Choroid plexus epithelial cell (primary cell): ENCODE measurements at places on chromosomes 2 and 18.

DNA sequence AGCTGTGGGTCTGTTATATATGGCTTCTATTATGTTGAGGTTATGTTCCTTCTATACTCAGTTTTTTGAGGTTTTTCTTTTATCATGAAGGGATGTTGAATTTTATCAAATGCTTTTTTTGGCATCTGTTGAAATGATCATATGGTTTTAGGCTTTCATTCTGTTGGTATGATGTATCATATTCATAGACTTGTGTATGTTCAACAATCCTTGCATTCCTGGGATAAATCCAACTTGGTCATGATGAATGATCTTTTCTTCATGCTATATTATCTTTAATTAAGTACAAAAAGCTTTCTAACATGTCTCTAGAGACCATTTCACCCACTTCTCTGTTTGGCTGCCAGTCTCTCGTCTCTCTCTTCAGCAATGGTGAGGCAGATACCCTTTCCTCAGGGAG lies 54.2 kb downstream of the MDH1 start:
- peak; percentile 26 for DNase-seq

- DNase-seq, result no peak
These were observed 54.1 kb upstream of the ERBB4 start for GRCh38 chr2:212592695-212593094.

DNA sequence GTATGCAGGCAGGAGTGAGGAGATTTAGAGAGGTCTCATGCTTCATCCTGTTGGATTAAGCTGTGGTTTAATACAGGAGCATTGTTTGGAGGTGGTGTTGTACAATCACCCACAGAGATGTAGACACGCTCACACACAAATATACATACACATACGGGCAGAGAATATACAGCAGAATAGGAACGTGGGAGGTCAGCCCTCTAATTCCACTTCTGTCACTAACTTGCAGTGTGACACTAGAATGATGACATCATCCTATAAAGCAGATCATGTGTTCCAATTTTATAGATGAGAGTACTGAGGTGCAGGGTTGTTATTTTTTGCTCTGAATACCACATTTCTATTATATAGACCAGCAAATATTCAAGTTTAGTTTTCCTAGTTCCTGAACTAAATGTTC lies 54.4 kb downstream of the TRIB2 start:
- no peak for DNase-seq

GRCh38 chr18:52216109-52216508 lies 123.9 kb upstream of the DCC start:
- DNase-seq, result no peak

DNA sequence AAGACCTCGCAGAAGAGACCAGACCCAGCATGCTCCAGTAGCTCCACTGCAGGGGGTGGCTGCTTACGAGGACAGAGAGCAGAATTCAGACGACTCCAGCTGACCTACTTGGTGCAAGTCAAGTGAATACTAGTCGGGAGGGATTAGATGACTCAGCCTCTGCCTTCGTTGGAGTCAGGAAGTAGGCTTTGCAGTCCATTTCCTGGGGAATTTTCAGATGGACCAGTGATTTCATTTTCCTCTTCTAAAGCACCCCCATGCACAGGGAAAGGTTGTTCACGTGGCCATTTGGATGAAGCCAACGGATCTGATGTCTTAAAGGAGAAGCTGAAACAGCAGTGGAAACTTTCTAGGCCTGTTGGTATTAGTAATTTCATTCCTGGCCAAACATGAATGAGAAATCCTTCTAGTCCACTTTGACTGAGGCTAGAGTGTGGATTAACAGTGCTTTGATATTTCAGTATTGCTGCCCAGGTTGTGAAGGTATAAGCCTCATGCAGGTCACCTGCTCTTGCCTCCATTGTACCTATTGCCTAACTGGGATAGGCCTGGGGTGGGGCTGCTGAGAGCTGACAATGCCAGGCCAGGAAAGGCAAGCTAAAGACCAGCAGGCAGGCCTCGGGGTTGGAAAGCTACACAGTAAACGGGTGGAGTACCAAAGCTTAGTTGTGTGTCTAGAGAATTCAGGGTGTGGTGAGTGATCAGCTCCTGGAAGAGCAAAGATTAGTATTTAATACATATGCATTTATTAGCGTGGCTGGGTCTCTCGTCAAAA lies 117.6 kb upstream of the FOSL2 start:
- DNase-seq, result peak; percentile 98

GRCh38 chr2:12442476-12442847 lies 274.3 kb upstream of the TRIB2 start:
- DNase-seq, result no peak

DNA sequence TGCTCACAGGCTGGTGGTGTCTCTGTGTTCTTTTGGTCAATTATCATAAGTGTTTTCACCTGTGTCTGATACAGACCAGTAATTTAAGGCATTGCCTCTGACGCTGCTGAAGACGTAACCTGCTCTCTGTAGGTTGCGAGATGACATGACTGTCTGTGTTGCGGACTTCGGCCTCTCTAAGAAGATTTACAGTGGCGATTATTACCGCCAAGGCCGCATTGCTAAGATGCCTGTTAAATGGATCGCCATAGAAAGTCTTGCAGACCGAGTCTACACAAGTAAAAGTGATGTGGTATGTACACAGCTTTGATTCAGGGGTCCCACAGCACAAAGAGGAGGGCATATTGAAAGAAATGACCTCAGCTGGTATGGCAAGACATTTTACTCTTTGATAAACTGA lies 33.8 kb upstream of the TMEM87B start:
- DNase-seq, result no peak

DNA sequence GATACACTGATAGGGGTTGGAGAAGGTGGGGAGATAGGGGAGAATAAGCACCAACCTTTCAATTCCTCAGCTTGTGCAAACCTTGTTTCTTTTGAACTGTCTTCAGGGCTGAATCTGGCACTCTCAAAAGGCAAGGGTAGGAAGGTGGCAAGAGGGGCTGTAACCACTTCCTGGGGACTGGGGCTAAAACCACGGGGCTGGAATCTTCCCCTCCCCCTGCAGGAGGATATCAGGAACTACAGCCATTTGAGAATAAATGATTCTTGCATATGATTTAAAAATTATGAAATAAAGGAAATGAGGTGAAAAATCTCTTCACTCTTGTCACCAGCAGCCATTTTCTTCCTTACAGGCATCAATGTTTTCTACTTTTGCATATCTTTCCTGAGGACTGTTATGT lies 50.8 kb downstream of the ATOH8 start:
- no peak for DNase-seq

- no peak for DNase-seq
These were observed 104.6 kb downstream of the PTPN4 start for GRCh38 chr2:119864318-119864717.

GRCh38 chr2:159410276-159410675 lies 123.8 kb upstream of the WDSUB1 start:
- no peak for DNase-seq

GRCh38 chr2:217934321-217935131 lies 68.3 kb downstream of the TNS1 start:
- peak; percentile 75 for DNase-seq

- no peak for DNase-seq
These were observed 178.8 kb upstream of the RAB6C start for GRCh38 chr2:129800686-129801085.

- peak; percentile 7 for DNase-seq
These were observed 774 bp downstream of the IER3IP1 start for GRCh38 chr18:47175283-47175897.

DNA sequence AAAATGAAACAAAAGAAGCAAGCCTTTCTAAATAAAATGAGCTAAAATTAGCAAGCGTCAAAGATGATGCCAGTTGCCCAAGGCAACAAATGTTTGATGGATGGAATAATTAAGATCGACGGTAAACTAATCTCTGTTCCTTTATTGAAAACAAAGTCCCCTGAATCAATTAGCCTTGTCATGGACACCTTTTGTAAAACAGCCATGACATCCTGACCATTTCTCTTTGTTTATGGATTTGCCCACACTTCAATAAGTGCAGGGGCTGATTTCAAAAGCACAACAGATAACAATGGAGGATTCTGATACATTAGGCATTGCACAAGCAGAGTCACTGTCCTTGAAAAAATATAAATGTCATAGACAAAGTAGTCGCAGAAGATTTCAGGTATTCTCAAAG lies 160.1 kb upstream of the HNRNPA3 start:
- DNase-seq, result no peak

- DNase-seq, result peak; percentile 9
These were observed 451.1 kb upstream of the NETO1 start for GRCh38 chr18:73318739-73319479.

GRCh38 chr18:65721619-65722018 lies 29.2 kb upstream of the CDH7 start:
- peak; percentile 15 for DNase-seq

DNA sequence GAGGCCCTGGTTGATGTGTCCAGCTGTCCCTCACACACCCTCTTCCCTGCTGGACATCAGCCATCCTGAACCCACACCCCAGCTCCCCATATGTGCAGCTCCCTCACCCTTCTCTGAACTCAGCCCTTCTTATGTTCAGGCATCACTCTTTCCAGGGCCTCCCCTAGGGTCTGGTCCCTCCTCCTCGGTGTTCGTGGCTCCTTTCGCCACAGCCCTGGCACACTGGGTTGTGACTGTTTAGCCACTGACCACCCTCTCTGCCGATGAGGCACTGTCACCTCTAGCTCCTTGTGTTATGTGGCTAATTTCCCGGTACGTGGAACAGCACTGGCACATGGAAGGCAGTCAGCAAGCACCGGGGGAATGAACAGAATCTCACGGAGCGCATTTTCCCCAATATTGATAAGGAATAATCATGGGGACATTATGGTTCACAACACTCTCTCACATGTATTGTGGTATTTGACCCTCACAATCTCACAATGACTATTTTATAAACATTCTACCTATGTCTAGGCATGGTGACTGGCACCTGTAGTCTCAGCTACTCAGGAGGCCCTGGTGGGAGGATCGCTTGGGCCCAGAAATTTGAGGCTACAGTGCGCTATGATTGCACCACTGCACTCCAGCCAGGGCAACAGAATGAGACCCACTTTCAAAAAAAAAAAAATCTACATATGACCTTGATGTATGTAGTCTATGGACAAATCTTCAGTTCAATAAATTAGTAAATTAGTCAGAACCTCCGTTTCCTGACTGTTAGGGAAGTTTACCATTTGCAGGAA lies 292.1 kb downstream of the MYT1L start:
- DNase-seq, result no peak

DNA sequence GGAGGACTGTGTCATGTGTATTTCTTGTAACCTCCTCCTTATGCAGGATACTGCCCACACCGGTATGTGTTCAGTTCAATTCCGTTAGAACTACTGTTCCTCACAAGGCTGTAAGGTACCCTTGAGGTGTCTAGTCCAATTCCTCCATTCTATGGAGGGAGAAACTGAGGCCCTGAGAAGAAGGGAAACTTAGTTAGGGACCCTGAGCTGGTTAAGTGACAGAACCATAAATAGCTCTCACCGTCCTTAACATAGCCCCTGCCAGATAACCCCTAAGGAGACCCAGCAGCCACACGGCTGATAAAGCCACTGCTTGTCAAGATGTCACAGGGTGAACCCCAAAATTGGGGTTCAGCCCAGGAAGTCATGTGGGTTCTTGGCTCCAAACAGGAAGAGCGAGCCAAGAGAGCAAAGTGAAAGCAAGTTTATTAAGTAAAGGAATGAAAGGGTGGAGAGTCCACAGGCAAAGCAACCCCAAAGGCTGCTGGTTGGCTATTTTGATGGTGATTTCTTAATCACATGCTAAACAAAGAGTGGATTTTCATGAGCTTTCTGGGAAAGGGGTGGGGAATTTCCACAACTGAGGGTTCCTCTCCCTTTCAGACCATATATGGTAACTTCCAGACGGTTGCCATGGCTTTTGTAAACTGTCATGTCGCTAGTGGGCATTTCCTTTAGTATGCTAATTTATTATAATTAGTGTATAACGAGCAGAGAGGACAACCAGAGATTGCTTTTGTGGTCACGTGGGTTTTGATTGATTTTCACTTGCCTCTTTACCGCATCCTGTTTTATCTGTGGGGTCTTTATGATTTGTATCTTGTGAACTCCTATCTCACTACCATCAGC lies 83.4 kb upstream of the RTN4 start:
- peak; percentile 98 for DNase-seq

GRCh38 chr2:132757676-132758075 lies 87.7 kb upstream of the LYPD1 start:
- no peak for DNase-seq

- no peak for DNase-seq
These were observed 70.3 kb upstream of the SNTG2 start for GRCh38 chr2:880201-880970.

GRCh38 chr2:186717320-186718007 lies 23.6 kb downstream of the FAM171B start:
- peak; percentile 12 for DNase-seq

- peak; percentile 4 for DNase-seq
These were observed 109.0 kb upstream of the PARD3B start for GRCh38 chr2:204436230-204436629.

DNA sequence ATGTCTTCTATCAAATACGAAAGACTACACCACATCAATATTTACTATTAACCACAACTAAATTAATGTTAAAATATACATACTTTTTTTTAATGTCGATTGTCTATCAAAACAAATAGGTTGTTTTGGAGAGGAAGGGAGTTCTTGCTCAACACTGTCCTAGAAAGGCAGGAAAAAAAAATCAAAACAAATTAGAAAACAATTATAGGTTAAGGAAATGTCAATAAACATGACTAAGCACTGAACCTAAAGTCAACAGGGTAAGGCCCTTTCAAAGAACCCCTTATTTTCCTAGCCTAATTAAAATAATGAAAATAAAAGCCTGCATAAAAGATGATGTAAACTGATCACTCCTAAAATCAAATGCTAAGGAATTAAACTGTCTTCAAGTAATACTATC lies 2.8 kb downstream of the CEP76 start:
- no peak for DNase-seq

DNA sequence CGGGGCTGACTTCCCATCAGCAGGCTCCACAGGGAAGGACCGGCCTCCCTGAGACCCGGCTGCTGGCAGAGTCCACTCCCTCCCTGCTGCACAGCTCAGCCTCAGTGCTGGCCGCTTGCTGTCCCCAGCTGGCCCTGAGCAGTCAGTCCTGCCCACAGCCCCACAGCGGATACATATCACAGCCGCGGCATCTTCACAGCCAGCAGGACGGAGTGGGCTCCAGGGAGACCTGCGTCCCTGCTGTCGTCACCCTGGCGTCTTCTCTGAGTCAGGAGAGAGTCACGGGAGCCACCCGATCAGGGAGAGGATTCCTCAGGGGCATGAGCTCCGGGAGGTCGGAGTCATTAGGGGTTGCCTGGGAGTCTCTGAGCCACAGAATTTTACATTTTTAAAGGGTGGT lies 13.1 kb upstream of the SNTG2 start:
- peak; percentile 48 for DNase-seq

DNA sequence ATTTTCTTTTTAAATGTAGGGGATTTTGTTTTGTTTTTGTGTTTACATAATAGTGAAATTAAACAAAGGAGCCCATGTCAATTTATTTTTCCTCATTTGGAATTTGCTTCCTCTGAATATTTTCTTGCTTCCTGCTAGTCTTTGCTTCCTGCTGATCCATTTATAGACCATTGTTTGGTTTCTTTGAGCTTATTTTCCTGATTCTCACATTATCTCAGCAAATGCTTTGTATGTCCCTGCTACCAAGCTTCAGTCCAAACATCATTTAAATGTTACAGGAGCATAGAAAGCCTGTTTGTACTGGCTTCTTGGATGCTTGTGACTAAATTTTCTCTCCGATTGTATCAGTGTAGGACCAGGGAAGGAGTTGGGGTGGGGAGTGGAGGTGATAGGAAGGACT lies 127.3 kb upstream of the IL1R2 start:
- no peak for DNase-seq

- peak; percentile 33 for DNase-seq
These were observed 14.0 kb downstream of the ITGA4 start for GRCh38 chr2:181471226-181471625.
